ENCODE measurements at places on chromosomes 2 and 18. TPM values are rescaled to one million over a fixed set of nuclear protein-coding genes. Genes with fewer than 3 reads are reported as not detected.

Gene ONECUT2
- 0.49 TPM for total RNA-seq

Gene TLX2
- not detected for total RNA-seq

Gene DIPK1C
- not detected for total RNA-seq

Gene HRH4
- 0.10 TPM for total RNA-seq

Gene DSC2
- total RNA-seq, result 17.6 TPM

Gene CRYGC
- not detected for total RNA-seq

Gene C2orf78
- total RNA-seq, result not detected

Gene NAT8
- not detected for total RNA-seq

Gene WNT10A
- total RNA-seq, result not detected

Gene SLC16A14
- total RNA-seq, result 0.56 TPM

Gene ZC3H15
- total RNA-seq, result 98.8 TPM

Gene TFPI
- 71.1 TPM for total RNA-seq

Gene WDR43
- 160 TPM for total RNA-seq

Gene MARCO
- total RNA-seq, result 2.4 TPM

Gene CAPN14
- total RNA-seq, result not detected

Gene KCNG2
- not detected for total RNA-seq

Gene MAPK4
- total RNA-seq, result not detected

Gene TMEM127
- 40.0 TPM for total RNA-seq

Gene CNNM4
- total RNA-seq, result 6.3 TPM

Gene SH3BP4
- 59.7 TPM for total RNA-seq

Gene LCT
- total RNA-seq, result not detected

Gene REG3G
- total RNA-seq, result not detected

Gene FBXO11
- total RNA-seq, result 60.4 TPM

Gene CD28
- total RNA-seq, result not detected

Gene CBLN2
- total RNA-seq, result not detected

Gene NRBP1
- total RNA-seq, result 79.5 TPM

Gene LRATD1
- total RNA-seq, result 4.7 TPM

Gene SLC20A1
- 295 TPM for total RNA-seq

Gene IL1R2
- not detected for total RNA-seq

Gene DSEL
- 19.0 TPM for total RNA-seq

Gene COL5A2
- total RNA-seq, result 7.4 TPM

Gene PSTPIP2
- 27.9 TPM for total RNA-seq

Gene ACOXL
- total RNA-seq, result not detected

Gene POTEI
- total RNA-seq, result not detected

Gene CXCR1
- total RNA-seq, result 0.12 TPM

Gene TSPYL6
- not detected for total RNA-seq

Gene UGT1A7
- total RNA-seq, result not detected

Gene LBH
- total RNA-seq, result 1.7 TPM
